Naive thymus-derived CD4-positive, alpha-beta T cell (primary cell): ENCODE measurements at places on chromosomes 11 and 22. TPM values are rescaled to one million over a fixed set of nuclear protein-coding genes. Genes with fewer than 3 reads are reported as not detected.

Gene SCGB1D2
- not detected for total RNA-seq

Gene PGM2L1
- total RNA-seq: 9.9 TPM

GRCh38 chr22:28112548-28113043, 193.5 kb upstream of the PITPNB start:
- DNase-seq: no peak

DNA sequence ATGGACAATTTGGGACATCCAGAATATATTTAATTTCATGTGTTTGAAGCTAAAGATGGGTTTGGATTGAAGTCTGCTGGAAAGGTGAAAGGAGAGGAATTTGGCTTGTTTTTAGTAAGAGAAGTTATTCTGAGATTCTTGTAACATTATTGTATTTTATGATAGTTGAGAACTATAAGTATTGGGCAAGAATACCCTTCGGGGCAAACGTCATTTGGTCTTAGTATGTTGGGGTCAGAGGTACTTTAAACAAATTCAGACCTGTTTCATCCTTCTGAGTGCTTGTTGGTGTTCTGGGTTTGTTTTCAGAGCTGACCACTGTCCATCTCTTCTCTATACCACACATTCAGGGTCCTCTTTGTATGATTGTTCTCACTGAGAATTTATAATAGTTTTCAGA, 19.5 kb downstream of the PANX1 start:
- no peak for DNase-seq

DNA sequence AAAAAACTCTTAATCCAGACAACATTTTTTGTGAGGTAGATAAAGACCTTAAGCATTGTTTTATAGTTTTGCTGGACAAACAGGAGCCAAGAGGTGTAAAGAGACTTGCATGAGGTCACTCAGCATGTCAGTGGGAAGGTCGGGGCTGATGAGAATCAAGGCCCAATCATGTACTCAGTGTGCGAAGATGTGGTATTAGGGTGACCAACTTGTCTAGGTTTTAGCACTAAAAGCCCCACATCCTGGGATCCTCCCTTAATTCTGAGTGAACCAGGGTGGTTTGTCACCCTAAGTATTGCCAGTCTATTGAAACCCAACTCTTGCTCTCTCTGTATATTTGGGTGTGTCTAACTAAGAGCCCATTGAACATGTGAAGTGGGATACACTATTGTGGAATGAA, 19.5 kb upstream of the SORL1-AS1 start:
- no peak for DNase-seq
